OCI-LY7 (cell line): ENCODE measurements at places on chromosomes 11 and 22. TPM values are rescaled to one million over a fixed set of nuclear protein-coding genes. Genes with fewer than 3 reads are reported as not detected.

GRCh38 chr11:63670433-63671321 lies 499 bp downstream of the ATL3 start:
- DNase-seq, result peak; percentile 59

Gene SPA17
- total RNA-seq, result 5.1 and 5.5 TPM in 2 replicates

Gene UBQLNL
- total RNA-seq, result 0.13 and 0.15 TPM in 2 replicates

Gene CBLIF
- total RNA-seq, result not detected in 2 replicates
